Adipocyte (in vitro differentiated cells): ENCODE measurements at places on chromosomes 5 and 9.
A peak's percentile ranks its signal among the peaks of the same experiment; 100 is the strongest.

- DNase-seq: no peak
These were observed 700.3 kb downstream of the PTPRD start for GRCh38 chr9:9912459-9912858.

GRCh38 chr9:87434366-87434765 lies 63.3 kb upstream of the DAPK1 start:
- DNase-seq: no peak

DNA sequence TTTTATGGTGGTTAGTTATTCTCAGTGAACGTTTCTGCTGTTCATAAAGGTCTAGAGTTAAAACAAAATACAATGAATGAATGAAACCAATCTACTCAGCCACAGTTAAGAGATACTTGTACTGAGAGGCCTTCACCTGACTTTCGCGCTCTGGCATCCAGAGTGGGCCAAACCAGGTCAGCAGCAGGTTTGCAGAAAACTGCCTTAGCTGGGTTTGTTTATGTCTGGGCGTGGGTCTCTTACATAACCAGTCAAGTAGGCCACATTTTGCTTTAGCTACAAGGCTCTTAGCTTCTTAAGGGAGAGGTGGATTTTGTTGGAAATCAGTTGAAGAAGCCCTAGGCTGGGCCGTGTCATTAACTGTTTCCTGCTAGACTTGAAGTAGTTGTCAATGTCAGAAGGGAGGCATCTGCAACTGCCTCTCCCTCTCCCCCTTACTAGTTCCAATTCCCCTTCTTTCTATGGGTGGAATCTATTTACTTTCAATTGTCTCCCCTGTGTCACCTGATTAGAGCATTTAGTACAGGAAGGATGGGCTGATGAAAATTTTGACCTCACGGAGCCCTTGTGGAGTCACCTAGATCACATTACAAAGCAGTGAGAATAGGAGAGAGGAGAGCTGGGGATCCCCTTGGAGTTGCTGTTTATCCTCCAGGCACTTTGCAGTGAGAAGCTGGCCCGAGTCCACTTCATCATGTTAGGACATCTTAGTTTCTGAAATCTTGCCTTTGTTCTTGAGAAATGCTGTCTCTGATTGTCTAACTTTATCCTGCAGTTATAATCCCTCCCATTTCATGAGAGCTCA lies 200.5 kb downstream of the ARHGEF28 start:
- peak; percentile 91 for DNase-seq

DNA sequence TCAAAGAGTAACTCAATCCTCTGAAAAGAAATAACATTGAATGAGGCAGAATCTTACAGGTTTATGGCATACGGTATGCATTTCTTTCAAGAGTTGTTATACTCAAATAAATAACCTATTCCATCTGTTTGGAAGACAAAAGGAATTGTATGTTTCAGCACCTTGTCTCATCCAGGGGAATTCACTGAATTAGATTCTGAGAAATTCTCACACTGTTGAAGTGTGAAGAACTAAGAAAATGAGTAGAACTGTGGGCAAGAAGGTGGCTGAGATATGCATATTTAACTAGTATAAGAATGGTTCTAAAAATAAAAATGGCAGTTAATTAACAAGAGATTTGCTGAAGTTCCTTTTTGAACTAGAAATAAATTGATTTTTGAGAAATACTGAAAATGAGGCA lies 279.3 kb upstream of the DAP start:
- no peak for DNase-seq

DNA sequence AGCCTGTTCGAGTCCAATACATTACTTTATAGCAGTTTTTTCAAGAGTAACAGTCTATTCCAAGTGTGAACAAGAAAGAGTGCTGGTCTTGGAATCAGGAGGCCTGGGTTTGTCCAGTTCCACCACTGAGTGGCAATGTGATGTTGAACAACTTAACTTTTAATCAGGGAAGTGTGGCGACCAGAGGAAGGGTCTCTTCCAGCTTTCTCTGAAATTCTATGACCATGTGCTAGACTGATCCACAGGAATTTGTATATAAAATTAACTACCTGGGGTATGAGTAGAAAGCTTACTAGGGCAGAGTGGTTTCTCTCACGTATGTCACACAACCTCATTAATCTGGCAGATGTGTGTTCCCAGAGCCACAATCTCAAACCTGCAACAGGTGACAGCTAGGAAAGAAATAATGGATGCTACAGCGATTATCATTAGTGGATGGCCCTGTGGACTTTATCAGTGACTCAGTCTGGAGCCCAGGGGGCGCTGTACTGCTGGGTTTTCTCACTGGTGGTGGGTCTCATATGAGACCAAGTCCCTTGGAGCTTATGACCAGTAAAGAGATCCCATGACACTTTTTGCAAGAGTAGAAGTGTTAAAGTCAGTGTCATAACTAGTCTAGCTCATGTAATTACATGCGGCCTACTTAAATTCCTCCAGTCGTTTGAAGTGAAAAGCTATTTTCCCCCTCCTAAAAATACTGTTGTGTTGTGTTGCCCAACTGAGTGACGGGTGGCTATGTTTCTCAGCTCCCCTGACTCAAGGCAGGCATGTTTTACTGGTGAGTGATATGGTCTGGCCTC lies 116.5 kb downstream of the GDNF start:
- DNase-seq: peak; percentile 48

- no peak for DNase-seq
These were observed 19.1 kb downstream of the GALNT10 start for GRCh38 chr5:154209591-154210081.

- DNase-seq: no peak
These were observed 174.9 kb downstream of the TMEM161B start for GRCh38 chr5:88093765-88094164.

- peak; percentile 88 for DNase-seq
These were observed 753 bp upstream of the STC2 start for GRCh38 chr5:173328844-173329490.

GRCh38 chr5:20000416-20000815 lies 12.4 kb upstream of the CDH18 start:
- no peak for DNase-seq

DNA sequence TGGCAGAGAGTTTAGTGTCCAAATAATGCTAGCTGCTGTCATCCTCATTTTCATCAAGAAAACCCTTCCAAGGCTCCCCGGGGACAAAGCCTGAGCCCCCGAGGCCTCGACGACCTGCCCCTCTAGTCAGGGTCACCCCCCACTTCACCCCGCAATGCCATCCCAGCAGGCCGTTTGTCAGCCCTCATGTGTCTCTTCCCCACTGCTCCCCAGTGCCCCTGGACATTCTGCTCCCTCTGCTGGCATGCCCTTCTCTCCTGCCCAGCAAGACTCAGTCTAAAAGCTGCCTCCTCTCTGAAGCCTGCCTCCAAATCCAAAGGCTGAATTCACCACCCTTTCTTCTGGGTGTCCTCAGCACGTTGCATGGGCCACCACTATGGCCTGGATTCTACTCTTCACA lies 59.3 kb downstream of the PAX5 start:
- no peak for DNase-seq

GRCh38 chr9:99594056-99594780 lies 227.5 kb upstream of the NR4A3 start:
- no peak for DNase-seq

GRCh38 chr5:74367934-74368333 lies 272.6 kb downstream of the ENC1 start:
- DNase-seq: no peak

- no peak for DNase-seq
These were observed 1198.3 kb upstream of the CDH6 start for GRCh38 chr5:29995154-29995553.

GRCh38 chr9:86749161-86749893 lies 198.0 kb downstream of the GAS1 start:
- peak; percentile 64 for DNase-seq

DNA sequence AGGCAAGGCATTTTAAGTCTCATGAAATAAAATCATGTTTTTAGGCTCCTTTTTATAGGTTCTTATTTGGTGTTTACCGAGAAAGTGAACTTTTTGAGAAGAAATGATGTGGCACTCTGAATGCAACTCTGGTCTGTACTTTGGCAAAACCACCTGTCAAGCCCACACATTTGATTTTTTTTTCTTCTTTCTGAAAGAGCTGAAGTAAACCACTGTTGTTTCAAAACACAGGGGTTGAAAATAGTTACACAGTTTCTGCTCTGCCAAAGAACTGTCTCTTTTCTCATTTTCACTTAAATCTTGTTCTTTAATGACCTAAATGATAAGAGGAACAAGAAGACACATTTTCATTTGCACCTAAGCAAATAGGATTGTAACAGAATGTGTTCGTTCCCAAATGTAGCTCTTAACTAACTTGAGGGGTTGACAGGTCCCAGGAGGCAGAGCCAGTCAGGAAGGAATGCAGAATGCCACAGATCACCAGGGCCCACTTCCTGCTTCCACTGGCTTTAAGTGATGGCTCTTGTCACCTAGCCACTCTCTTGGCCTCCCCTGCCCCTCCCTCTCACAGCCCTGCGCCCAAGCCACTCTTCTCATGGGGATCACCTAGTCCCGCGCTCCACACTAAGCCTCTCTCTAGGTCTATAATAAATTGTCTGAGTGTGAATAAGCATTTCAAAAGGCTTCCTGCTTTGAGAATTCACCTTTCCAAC lies 47.3 kb downstream of the MED27 start:
- DNase-seq: no peak

DNA sequence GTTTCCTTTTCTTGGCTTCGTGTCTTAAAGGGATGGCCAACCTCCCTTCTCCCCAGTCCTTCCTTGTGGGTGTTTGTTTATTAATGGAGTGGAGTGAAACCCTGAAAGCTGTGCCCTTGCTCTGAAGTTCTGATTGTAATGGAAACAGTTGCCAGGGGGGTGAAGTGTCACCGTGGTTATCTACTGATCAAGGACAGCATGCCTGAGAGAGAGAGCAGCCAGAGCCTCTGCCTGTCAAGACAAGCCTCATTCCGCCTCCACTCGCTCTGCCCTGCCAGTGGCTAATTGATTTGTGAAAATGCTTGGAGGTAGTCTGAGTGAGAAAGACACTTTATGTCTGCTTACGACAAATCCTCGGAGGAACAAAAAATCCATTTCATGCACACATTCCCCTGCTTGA lies 143.7 kb upstream of the SLC30A5 start:
- DNase-seq: no peak

DNA sequence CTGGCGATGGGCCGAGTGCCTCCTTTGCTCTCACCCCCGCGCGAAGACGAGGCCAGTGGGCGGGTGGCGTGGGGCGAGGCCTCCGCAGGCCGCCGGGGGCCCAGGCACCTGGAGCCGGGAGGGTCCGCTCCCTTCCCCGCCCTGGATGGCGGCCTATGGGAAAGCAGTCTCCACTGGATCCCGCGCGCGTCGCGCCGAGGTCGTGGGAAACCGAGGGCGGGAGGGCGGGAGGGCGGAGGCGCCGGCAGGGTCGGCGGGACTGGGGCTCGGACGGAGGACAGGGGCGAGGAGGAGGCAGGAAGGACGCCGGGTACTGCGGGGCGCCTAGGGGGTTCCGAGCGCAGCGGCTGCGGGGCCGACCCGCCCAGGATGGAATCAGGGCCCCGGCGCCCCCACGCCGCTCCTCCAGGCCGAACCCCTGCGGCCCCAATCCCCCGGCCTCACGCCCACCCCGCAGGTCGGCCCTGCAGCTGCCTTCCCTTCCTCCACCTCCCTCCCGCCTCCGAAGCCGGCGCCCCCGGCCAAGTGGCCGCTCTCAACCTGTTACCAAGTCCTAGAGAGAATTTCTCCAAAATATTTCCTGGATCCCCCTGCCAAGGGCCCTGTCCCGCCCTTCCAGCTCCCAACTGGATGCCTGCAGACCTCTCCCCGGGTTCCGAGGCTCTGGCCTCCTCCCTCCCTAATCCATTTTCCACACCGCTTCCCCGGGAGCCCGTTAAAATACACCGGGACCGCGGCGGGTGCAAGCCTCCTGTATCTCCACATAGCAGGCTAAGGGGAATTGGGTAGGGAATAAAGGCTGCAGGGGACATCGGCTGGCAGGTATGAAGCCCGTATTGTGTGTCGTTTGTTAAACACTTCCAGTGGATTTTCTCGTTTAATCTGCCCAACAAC lies 146.3 kb downstream of the ERCC6L2 start:
- peak; percentile 33 for DNase-seq

DNA sequence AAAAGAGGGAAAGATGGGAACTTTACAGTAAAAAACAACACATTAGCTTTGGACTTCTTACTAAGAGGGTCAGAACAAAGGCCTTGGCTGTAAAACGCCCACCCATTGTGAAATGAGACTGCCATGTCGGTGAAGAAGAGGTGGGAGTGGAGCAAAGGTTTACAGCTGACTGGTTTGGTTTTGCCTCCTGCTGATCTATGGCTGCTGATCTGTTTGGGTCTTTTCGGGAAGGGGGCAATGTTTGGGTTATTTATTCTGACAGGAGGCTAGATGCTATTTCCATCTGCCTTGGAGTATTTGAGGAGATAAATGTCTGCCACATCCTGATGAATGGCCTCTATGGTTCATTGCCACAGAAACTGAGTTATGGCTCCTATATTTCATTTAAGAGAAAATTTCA lies 408.7 kb downstream of the TLE4 start:
- no peak for DNase-seq

DNA sequence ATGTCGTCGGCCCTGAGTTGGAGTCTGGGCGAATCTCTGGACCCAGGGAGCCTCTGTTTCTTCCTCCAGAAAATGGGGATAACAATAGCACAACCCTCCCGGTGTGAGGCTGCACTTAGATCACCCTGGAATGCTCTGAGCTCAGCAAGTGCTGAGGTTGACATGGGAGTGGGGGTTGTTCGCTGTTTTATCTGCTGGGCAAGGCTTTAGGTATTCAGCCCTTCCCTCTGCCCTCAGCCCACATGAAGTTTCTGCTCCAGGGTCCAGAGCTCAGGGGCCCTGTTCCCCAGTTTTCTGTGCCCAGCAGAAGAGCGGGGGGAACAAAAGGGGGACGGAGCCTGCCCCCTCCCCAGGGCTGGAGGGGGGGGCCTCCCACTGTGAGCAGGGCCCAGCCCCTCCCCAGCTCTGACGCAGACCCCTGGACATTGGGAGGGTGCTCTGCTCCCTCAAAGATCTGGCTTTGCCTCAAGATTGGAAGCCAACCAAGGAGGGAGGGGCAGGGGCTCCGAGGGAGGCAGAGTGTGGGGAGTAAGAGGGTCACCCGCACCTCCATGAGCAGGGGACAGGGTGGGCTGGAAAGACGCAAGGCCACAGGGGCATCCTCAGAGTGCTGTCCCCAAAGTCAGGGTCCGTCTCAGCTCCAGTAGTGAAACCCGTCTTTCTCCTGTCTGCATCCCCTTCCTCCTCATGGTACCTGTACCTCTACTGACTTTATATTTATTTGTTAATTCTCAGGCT lies 215.6 kb downstream of the C9orf50 start:
- DNase-seq: no peak

- no peak for DNase-seq
These were observed 415.4 kb downstream of the KDM4C start for GRCh38 chr9:7173139-7173538.

GRCh38 chr9:32385152-32385884 lies 875 bp downstream of the ACO1 start:
- peak; percentile 70 for DNase-seq

DNA sequence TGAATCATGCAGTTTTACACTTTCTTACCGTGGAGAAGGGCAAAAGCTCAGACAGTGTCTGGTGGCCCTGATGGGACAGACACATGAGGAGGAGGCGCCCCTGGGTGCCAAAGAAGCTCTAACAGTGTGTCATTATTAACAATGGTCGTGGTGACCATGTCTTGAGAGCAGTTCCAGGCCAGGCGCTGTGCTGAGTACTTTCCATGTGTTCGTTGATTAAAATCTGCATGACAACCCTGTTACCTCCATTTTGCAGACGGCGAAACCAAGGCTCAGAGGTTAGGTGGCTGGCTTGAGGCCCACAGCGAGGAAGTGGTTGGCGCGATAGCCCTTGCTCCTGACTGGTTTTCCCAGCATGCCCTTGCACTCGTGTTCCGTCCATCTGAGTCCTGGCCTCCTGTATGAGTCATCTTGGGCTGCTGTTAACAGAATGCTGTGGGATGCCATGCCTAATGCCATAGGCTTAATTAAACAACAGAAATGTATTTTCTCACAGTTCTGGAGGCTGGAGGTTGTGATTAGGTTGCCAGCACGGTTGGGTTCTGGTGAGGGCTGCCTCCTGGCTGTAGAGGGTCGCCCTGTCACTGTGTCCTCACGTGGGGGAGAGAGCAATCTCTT lies 92.0 kb downstream of the AMBP start:
- DNase-seq: no peak
